ENCODE measurements at places on chromosomes 4 and X.

DNA sequence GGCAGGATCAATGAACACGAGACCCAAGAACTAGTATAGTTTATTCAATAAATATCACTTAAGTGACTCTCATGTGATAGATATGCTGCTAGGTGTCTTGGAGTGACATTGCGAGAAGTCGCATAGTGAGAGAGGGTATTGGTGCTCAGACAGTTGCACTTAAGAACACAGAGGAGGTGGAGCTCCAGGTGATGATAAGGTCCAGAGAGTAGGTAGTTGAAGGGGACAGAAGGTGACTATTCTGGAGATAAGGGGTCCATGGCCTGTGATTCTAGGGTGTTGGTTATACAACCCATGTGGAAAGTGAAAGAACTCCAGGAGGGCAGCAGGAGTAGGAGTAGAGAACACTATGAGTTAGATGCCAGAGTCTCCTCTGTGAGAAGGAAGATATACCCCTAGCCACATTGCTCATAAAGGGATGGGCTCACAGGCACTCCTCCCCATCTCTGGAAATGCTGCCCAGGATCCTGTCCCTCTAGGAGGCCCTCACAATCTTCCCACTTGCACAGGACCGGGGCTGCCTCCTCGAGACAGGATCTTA, 9.2 kb downstream of the MAGED1 start:
- DNase-seq = no peak

- no peak for DNase-seq
These were observed 33.7 kb downstream of the GASK1B start for GRCh38 chr4:158139086-158139485.

DNA sequence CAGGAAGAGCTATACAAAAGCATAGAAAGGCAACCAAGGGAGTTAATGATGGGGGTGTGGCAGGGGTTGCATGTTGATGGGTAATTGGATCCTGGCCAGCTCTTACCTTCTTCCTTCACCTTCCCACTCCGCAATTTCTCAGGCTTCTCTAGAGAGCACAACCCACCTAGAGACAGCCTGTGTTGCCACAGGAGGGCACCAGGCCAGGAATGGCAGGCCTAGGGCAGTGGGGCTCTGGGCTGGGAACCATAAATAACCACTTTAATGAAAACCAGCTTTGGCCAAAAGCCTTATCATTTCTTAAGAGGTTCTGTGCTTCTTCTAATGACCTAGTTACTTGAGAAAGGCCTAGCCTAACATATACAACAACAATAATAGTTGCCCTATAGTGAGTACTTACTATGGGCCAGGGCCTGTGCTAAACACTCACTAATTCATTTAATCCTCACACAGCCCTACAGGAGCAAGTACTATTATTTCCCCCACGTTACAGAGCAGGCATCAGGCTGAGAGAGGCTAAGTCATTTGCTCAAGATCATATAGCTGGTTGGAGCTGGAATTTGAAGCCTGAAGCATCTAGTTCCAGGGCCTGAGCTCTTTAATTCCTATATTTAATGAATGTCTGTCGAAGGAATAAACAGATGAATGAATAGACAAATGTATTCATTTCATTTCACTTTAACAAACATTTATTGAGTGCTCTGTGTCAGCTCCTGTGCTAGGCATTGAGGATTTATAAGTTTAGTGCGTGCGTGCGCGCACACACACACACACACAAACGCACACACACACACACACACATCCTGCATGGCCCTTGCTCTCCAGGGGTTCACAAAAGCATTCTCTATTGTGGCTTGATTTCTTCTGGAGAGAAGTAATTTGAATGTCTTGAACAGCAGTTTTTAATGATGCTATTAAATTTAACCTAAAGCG, 66.8 kb downstream of the RTL9 start:
- DNase-seq = no peak

DNA sequence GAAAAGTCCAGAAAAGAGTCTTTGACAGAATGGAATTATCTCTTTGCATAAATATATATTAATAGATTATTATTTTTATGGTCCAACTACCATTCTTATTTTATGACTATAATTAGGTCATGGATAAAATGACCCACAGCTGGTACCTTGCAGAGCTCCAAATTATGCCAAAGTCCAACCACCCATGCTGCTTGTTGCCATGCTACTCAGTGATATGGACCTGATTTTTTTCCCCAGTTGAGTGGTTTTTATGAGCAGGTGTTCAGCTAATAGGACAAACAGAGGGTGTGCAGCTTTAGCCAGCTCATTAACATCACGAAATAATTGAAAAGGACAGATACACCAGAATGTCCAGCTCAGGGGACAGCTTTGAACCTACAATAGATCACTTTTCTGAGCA, 9.7 kb downstream of the HOPX start:
- no peak for DNase-seq

GRCh38 chr4:182203872-182204411, 39.3 kb upstream of the TENM3 start:
- no peak for DNase-seq

DNA sequence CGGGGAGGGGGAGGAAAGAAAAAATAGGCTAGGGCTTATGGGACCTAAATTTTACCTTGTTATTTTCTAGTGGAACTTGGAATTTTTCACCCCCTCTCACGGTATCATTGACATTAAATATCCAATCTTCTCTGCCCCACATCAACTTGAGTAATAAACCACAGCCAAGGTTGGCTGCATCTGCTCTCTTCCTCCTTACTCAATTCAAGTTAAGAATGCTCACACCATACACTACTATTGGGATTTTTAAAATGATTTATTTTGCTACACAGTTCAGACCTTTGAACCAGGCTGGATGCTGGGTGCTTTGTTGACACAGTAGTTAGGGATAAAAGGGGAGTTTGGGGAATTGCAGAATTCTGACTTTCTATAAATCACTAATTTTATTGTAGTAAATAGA, 78.2 kb upstream of the DHX15 start:
- no peak for DNase-seq
